ENCODE measurements at places on chromosomes 5 and 9.

GRCh38 chr9:5336688-5337087, 3.0 kb downstream of the RLN1 start:
- DNase-seq: no peak

DNA sequence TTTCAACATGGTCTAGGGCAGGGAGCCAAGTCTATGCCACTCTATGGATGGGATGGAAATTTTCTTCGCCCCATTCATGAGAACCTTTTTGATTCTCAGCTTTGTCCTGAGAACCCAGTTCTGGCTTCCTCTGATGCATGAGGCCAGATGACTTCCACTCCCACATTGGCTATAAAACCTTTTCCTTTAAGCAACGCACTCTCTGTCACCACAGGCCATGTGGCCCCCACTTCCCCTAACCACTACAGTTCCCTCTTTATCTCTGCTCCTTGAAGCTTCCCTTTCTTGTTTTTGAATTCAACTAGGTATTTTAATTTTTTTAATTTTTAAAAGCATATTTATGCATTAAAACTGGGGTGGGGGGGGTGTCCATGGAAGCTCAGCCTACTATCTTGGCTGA, 401.3 kb downstream of the ENC1 start:
- no peak for DNase-seq

DNA sequence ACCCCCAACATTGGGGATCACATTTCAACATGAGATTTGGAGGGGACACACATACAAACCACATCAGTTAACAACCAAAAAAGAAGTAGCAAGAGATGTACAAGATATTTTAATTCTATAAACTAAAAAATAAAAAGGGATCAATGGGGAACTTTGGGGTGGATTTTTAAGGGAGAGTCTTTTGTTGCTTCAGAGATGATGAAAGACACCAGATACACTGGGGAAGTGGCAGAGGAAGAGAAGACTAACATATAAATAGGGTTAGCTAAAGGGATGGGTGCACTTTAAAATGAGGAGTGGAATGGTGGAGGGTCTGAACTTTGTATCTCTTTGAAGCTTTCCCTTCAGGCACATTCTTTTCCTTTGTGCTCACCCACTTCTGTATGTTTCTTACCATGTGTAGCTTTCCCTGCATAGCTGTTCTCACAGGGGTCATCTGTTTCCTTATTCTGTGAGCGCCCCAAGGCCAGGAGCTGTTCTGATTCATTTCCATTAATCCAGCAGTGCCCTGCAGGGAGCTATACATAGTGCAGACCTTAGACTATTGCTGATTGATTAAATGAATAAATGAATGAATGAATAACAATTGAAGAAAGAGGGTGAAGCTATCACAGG, 531.6 kb upstream of the KLF4 start:
- DNase-seq: no peak

GRCh38 chr5:1744393-1745122, 55.1 kb downstream of the MRPL36 start:
- DNase-seq: no peak

DNA sequence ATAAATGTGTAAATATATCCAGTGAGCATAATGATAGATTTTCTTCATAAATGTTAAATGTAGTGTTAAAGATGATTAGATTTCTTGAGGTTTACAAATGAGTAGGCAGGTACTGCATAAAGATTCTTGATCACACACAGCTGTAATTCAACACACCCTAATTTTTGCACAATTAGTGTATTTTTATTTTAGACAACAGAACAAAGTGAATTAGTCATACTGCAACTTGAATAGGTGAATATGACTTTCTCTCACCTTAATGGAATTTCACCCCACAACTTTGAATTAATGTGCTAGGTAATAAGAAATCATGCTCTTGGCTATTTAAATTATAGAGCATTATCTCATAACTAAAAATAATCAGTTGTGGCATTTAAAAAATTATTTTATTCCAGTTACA, 795.7 kb upstream of the ACO1 start:
- no peak for DNase-seq

- no peak for DNase-seq
Measured at GRCh38 chr5:71748360-71748759, 29.3 kb downstream of the CARTPT start.

DNA sequence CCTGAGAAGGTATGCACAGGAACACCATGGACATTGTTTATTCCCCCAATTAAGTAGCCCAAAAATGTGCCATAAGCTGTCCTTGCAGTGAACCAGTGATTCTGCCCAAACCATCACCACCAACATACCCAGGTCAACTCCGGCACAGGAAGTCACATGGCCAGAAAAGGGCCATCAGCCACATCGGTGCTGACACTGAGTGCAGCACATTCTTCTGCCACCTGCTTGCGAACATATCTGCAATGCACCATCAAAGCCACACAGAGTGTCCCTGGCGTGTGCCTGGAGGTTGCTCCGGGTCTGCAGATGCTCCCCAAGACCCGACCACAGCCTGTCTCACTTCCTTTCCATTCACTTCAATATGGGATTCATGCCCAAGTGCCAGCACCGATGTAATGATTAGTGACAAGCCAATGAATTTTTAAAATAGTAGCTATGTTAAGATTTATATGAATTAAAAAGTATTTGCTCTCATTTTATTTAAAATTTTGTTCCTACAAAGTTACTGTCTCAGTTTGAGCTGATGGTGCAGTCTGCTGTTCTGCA, 37.6 kb downstream of the SYK start:
- DNase-seq: no peak

DNA sequence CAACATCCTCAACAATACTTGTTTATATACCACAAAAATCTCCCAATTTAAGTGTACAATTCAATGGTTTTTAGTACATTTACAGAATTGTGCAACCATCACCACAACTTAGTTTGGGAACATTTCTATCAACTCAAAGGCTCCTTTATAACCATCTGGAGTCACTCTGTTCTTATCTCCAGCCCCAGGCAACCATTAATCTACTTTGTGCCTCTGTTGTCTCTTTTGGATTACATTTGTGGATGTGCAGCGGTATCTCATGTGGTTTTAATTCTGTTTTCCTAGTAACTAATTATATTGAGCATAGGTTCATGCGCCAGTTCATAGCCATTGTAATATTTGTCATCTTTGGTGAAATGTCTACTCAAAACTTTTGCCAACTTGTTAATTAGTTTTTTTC, 14.4 kb downstream of the ADAMTS19 start:
- no peak for DNase-seq

DNA sequence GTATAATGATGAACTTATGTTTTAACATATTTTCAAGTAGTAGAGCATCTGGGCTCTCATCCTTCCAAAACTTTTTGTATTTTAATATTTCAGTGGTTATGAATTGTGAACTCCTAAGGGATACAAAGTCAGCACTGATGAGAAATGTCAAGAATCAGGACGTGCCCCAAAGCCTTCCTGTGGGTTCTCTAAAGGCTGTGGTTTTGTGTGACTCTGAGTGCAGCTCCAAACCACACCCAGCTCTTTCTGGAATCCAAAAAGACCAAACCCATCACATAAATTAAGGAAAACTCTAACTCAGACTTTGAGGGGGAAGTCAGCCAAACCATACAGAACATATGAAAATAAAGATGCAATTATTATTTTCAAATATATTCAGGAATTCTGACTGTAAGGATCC, 40.8 kb upstream of the SMU1 start:
- DNase-seq: no peak

GRCh38 chr9:129661029-129661428, 4.4 kb upstream of the PRRX2 start:
- DNase-seq: no peak

DNA sequence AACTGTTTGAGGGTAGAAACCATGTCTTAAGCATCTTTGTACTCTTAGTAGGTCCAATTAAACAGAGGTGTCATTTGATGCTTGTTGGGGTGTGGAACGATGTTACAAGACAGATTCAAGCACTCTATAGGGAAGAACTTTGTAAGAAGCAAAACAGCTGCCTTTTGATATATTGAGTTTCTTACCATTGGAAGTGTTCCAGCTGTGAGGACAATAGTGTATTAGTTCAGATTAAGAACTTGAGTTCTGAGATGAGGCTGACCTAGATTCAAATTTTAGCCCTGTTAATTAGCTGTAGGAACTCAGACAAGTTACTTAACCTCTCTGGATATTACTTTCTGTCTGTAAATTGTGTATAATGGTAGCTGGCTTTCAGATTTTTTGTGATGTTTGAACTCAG, 19.6 kb upstream of the ZNF462 start:
- no peak for DNase-seq

DNA sequence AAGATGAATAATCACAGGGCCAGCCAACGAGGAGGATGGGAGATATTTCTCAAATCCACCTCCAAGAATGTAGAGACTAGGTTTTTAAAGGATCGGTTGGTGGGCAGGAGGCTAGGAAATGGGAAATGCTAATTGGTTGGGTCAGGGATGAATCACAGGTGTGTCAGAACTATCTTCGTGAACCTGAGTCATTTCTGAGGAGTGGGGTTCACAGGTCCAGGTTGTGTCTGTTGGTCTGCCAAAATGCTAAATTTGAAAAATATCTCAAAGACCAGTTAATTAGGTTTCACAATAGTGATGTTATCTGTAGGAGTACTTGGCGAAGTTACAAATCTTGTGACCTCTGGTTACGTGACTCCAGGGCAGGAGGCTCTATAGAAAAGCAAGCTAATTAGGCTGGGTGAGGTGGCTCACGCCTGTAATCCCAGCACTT, 2.6 kb upstream of the PLAA start:
- DNase-seq: no peak

- DNase-seq: no peak
Measured at GRCh38 chr9:3177146-3177761, 333.4 kb upstream of the PUM3 start.

DNA sequence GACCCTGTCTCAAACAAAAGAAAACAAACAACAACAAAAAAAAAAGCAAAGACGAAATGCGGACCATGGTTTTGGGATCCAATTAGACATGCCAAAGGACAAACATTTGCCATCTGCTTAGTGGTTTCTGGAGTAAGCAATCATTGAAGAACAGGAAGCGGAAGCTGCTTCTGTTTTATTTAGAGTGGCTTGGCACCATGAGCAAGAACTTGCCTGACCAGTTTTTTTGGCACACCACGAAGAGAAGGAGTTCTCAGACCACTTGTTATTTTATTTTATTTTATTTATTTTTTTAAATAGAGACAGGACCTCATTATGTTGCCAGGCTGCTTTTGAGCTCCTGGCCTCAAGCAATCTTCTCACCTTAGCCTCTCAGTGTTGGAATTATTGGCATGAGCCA, 17.0 kb downstream of the BTF3 start:
- peak; percentile 7 for DNase-seq

- DNase-seq: peak; percentile 8
Measured at GRCh38 chr9:82797534-82797933, 265.4 kb downstream of the RASEF start.

GRCh38 chr5:125421006-125421405, 674.6 kb upstream of the ZNF608 start:
- no peak for DNase-seq

- DNase-seq: no peak
Measured at GRCh38 chr5:149732324-149733128, 2.4 kb downstream of the PPARGC1B start.

DNA sequence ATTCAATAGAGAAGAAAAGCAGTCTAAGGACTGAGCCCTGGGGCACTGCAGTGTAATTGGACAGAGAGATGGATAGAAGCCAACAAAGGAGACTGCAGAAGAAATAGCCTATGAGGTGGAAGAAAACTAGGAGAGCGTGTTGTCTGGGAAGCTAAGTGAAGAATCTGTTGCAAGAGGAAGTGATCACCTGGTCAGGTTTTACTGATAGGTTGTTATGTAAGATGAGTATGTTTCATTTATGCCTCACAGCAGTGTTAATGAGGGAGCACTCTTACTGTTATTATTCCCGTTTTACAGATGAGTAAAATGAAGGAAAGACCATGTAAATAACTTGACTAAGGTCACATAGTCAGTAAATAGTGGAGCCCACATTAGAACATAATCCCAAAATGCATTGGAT, 80.0 kb upstream of the GRHPR start:
- DNase-seq: no peak

GRCh38 chr5:62589504-62589903, 10.9 kb downstream of the LRRC70 start:
- DNase-seq: no peak

DNA sequence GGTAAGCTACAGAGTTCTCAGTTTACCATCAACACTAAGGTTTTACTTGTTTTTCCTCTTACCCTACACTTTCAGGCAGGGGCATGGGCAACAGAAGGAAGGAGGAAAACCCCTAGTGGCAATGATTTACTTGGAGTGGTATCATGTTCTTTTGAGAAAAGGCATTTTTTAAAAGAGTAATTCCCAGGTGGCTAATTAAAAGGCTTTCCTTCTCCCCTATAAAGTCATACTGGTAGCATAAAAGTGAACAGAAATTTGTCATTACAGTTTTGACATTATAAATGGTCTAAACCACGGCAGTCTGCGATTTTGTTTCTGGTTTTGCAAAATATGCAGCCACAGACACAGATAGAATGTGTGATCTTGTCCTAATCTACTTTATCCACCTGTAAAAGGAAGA, 30.9 kb upstream of the OR2K2 start:
- no peak for DNase-seq

GRCh38 chr5:125823572-125823971, 599.6 kb upstream of the GRAMD2B start:
- no peak for DNase-seq

DNA sequence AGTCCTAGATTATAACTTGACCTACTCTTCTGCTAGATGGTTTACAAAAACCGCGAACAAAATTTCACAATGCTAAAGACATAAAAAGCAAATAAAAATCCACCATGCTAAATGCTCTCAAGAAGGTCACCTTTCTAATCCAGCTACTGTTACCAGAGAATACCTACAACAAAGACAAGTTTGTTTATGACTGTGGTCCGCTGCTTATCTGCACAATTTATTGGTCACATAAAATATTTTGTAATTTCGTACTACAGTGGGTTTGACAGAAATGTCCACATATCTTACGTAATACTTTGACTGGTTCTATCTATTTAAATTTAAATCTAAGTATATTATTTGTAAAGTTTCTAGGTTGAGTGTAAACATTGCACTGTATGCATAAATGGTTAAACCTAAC, 257.6 kb upstream of the ZNF608 start:
- DNase-seq: no peak

DNA sequence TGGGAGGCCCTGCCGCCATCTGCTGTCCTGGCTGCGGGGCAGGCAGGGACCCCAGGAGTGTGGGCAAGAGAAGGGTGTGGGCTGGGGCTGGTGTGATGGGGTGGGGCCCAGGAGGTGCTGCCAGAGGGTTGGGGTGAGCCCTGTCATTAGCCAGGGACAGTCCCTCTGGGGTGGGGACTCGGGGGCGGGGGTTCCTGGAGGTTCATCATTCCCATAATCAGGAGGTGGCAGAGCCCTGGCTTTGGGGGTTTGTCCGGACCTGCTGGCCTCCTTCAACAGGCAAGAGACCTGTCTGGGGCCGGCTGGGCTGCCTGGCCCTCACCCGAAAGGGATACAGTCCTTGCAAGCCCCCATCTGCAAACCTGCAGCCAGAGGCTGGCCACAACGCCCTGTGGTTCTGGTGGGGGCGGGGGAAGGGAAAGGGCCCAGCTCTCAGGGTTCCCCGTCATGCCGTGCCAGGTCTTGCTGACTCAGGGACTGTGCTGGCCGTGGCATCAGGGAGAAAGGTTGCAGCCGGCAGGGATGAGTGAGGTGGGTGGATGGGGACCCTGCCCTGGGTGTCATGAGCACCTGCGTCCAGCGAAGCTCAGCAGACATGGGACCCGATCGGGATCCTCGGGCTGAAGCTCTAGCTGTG, 65.2 kb downstream of the MRPL36 start:
- DNase-seq: no peak

- no peak for DNase-seq
Measured at GRCh38 chr5:111774525-111774924, 17.5 kb upstream of the NREP start.
